ENCODE measurements at places on chromosomes 3 and 15.
A peak's percentile ranks its signal among the peaks of the same experiment; 100 is the strongest.

- no peak overlapping the region for H3K4me3 ChIP-seq
- no peak overlapping the region for H3K27ac ChIP-seq
- ATAC-seq = no peak
Observed at GRCh38 chr3:132378846-132379245, 38.5 kb upstream of the DNAJC13 start.

- no peak for ATAC-seq
- H3K4me1 ChIP-seq = no peaks in the 10 kb centered on the region
- no peaks in the 10 kb centered on the region for H3K36me3 ChIP-seq
- H3K27me3 ChIP-seq = no peaks in the 10 kb centered on the region
- H3K4me3 ChIP-seq = no peak overlapping the region
Observed at GRCh38 chr15:53802672-53803071, 43.2 kb upstream of the WDR72 start.

DNA sequence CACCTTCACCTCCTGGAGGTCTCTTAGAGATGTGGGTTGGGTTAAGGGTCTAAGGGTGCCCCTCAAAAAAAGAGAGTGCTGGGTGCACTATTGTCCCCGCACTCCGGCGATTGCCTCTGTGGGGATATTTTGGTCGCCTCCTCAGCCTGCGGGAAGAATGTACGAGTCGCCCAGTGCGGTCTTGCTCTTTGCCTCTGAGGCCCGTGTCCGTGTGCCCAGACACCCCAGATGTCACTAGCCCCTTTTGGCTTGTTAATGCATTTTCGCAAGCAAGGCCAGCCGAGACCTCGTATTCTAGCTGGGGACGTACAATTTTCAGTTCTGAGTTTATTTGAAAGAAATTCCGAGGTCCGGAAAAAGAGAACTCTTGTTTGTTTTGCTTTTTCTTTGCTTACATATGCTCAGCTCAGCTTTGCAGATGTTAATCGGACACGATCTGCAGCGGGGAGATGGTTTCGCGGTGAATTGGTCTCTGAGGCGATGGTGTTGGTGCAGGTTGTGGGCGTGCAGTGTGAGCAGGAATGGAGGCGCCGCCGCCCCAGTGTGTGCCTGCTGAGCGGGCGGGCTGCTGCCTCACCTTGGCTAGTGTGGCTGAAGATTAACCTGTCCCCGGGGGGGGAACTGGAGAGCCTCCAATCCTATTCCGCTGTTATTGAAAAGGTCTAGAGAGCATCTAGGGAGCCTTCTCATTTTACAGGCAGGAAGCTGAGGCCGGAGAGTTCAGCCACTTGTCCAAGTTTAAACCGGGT lies 1.4 kb downstream of the ST6GAL1 start:
- peaks cover 43% of the 10 kb centered on the region for H3K36me3 ChIP-seq
- peak overlapping the region; percentile 91 for H3K27ac ChIP-seq
- peak; percentile 68 for ATAC-seq
- H3K4me1 ChIP-seq = peaks cover 29% of the 10 kb centered on the region

DNA sequence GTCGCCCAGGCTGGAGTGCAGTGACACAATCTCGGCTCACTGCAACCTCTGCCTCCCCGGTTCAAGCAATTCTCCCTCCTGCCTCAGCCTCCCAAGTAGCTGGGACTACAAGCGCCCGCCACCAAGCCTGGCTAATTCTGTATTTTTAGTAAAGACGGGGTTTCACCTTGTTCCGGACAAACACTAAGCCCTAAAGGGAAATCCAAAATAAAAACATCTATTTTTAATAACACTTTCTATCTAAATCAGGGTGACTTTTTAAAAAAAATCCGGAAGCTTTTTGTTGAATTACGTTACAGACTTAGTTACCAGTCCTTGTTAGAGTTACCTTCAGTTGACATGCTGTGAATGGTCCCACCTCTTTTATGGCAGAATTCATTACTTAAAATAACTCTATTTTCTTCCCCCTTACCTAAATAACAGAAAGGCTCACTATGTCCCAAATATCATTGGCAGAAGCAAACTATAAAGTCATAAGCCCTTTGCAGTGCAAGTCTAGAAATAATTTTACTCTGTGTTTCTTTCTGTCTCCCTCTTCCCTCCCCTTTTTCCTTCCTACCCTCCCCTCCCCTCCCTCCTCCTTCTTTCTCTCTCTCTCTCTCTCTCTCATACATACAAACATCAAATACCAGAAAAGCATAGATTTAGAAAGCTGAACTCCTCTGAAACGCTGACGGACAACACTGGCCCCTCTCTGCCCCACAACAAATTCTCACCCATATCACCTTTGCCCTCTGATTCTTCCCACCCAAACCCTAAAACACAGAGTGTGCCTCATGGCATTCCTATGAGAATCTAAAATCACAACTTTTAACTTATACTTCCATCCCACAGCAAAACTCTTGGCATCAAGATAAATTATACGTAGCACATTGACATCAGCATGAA lies 18.3 kb downstream of the THBS1 start:
- no peak overlapping the region for H3K4me3 ChIP-seq
- H3K36me3 ChIP-seq = peaks cover under 1% of the 10 kb centered on the region
- no peak overlapping the region for H3K27ac ChIP-seq
- H3K4me1 ChIP-seq = no peaks in the 10 kb centered on the region
- no peaks in the 10 kb centered on the region for H3K27me3 ChIP-seq

GRCh38 chr3:134459562-134459961 lies 26.2 kb downstream of the ANAPC13 start:
- H3K4me1 ChIP-seq = no peaks in the 10 kb centered on the region
- H3K4me3 ChIP-seq = no peak overlapping the region
- H3K36me3 ChIP-seq = no peaks in the 10 kb centered on the region
- peaks cover 22% of the 10 kb centered on the region for H3K27me3 ChIP-seq

DNA sequence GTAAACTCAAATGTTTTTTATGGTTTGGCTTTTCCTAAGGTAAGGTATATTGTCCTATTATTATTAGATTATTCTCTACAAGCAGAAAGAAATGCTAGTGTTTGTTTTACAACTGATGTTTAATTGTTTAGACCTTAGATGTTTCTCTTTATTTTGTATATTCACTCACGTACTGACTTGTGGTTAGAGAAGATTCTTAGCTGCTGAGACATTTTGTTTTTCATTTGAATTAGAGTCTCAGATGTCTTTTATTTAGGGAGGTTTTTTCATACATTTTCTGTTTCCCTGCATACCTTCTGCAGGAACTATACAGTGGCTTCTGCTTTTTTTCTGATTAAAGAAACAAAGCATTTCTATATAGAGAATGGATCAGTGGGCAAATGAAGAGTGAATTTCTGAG lies 110.9 kb downstream of the MYRIP start:
- no peaks in the 10 kb centered on the region for H3K27me3 ChIP-seq
- H3K27ac ChIP-seq = no peak overlapping the region
- H3K4me1 ChIP-seq = no peaks in the 10 kb centered on the region
- H3K36me3 ChIP-seq = no peaks in the 10 kb centered on the region
- no peak for ATAC-seq
- no peak overlapping the region for H3K4me3 ChIP-seq

DNA sequence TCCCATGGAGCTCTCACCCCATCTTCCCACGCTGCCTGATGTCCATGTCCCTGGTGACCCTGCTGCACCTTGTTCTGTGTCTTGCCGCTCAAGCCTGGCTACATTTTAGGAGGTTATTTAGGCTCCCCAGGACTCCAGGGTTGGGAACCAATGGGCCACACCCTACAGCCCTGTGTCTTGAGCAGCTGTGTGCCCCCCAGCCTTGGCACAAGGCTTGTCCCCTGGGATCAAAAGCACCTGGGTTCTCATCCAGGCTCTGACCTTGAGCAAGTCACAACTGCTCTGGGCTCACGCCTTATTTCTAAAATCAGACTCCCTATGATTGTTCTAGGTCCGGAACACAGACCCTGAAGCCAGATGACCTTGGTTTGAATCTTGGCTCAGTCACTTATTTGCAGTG lies 14.1 kb downstream of the SPSB4 start:
- H3K4me1 ChIP-seq = no peaks in the 10 kb centered on the region
- no peaks in the 10 kb centered on the region for H3K36me3 ChIP-seq
- ATAC-seq = no peak
- H3K27me3 ChIP-seq = peaks cover 5% of the 10 kb centered on the region
- no peak overlapping the region for H3K4me3 ChIP-seq
- no peak overlapping the region for H3K27ac ChIP-seq

GRCh38 chr15:94168250-94168649 lies 63.1 kb upstream of the MCTP2 start:
- ATAC-seq = no peak
- H3K4me1 ChIP-seq = no peaks in the 10 kb centered on the region
- peaks cover 6% of the 10 kb centered on the region for H3K27me3 ChIP-seq
- no peak overlapping the region for H3K4me3 ChIP-seq
- H3K36me3 ChIP-seq = no peaks in the 10 kb centered on the region

DNA sequence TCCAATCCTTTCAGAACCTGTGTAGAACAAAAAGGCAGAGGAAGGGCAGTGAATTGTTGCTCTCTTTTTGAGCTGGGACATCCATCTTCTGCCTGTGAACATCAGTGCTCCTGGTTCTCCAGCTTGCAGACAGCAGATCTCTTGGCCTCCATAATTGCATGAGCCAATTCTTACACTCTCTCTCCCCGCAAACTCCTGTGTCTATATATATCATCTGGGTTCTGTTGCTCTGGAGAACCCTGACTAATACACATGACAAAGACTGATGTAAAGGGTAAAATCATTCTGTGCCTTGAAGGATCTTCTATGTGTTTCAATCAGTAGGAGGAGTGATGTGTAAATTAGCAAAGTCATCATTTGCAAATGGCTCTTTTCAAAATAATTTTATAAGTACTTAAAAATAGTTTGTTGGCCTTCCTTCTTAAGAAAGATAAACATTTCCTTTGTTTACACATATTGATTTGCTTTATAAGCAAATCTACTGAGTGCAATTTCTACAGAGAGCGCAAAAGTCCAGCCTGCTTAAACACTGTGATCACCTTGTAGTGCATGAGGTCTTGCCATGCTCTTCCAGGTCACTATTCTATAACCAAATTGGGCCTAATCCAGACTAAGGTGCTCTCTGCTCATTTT lies 154.9 kb upstream of the ANKRD28 start:
- H3K27me3 ChIP-seq = no peaks in the 10 kb centered on the region
- no peaks in the 10 kb centered on the region for H3K36me3 ChIP-seq

- H3K4me3 ChIP-seq = no peak overlapping the region
- H3K27ac ChIP-seq = no peak overlapping the region
Observed at GRCh38 chr3:74561881-74562280, 52.6 kb downstream of the CNTN3 start.

DNA sequence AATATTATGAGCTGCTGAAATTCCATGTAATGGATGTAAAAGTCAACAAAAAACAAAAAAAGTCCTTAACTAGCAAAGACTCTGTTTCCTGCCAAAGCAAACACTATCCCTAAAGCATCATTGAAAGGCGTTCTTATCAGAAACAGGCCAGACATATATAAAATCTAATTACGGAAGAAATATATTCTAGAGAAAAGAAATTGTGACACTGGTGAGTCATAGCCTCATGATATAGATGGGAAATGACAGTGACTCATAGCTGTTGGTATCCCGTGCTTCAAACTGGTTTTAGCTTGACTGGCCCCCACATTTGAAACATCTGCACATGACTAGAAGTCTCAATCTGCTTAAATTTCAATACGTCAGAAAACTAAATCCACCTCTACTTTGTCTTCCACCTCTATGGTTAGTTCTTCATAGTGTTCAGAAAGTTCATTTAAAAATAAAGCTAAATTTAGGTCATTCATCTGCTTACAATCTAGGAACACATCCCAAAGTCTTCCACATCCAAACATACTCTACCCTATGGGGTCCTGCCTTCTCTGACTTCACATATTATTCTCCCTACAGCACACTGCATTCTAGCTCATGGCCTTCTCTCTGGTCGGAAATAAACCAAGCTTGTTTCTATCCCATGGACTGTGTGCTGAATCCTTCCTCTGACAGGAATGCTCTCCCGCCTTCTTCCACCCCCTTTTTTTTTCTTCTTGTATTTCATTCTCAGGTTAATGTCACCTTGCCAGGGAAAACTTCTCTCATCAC lies 456.3 kb upstream of the ARRDC4 start:
- no peaks in the 10 kb centered on the region for H3K36me3 ChIP-seq
- no peak overlapping the region for H3K27ac ChIP-seq
- no peaks in the 10 kb centered on the region for H3K27me3 ChIP-seq
- ATAC-seq = no peak

GRCh38 chr3:130916507-130917167 lies 22.8 kb downstream of the ATP2C1 start:
- no peak overlapping the region for H3K27ac ChIP-seq
- peaks cover 10% of the 10 kb centered on the region for H3K4me1 ChIP-seq
- H3K4me3 ChIP-seq = no peak overlapping the region
- no peak for ATAC-seq
- H3K27me3 ChIP-seq = no peaks in the 10 kb centered on the region

GRCh38 chr3:59750391-59750790 lies 700.6 kb upstream of the CFAP20DC start:
- peaks cover 3% of the 10 kb centered on the region for H3K4me1 ChIP-seq
- ATAC-seq = no peak
- no peak overlapping the region for H3K27ac ChIP-seq
- H3K36me3 ChIP-seq = no peaks in the 10 kb centered on the region
- H3K4me3 ChIP-seq = no peak overlapping the region

DNA sequence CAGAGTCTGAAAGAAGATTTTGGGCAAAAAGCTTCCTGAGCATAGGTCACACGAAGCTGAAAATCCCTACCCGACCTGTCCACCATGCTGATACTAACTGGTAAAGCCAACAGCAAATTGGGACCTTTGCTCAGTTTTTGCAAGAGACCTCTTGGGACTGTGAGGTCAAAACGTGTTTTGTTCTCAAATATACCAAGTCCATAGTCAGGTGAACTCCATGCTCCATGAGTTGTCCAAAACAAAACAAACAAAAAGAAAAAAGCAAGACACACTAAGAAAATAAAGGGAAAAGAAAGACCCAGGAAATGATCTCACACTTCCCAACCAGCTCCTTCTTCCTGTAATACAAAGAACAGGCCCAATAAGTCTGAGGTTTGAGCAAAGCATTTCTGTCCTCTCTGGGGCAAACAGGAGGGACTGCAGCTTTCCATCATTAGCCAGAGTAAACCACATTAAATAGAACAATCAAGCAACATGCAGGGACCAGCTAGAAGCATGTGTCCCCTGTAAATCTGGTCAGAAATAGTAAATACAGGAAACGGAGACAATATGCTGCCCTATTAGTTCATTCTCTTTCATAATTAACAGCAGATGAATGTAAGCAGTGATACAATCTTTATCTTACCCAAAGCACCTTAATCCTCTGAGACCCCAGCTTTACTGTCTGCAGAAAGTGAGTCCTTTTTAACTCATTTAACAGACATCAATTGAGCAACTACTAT lies 125.0 kb upstream of the LIPC start:
- H3K4me1 ChIP-seq = peaks cover 6% of the 10 kb centered on the region
- H3K36me3 ChIP-seq = no peaks in the 10 kb centered on the region
- no peak overlapping the region for H3K27ac ChIP-seq
- no peaks in the 10 kb centered on the region for H3K27me3 ChIP-seq

DNA sequence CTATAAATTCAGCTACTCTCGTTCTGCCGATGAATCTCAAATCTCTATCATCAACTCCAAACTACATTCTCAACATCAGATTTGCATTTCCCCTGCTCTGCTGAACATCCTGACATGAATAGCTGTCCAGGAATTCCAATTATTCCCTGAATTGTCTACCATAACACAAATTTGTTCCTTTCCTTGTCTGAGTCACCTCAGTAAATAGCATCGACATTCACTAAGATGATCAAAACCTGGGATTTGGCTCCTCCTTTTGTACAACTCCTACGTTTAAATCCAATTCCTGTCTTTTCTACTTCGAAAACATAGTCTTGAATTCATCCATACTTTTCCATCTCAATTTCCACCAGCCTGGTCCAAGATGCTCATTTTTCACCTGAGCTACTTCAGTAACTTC lies 107.0 kb downstream of the GREM1 start:
- no peaks in the 10 kb centered on the region for H3K27me3 ChIP-seq
- no peaks in the 10 kb centered on the region for H3K36me3 ChIP-seq
- ATAC-seq = no peak
- H3K4me3 ChIP-seq = no peak overlapping the region
- H3K27ac ChIP-seq = no peak overlapping the region
- no peaks in the 10 kb centered on the region for H3K4me1 ChIP-seq

Measured in activated T-helper 17 cell treated with anti-CD3 and anti-CD28 coated beads, Interleukin-2, amount 50 U/mL, for 72 hours (primary cell).